ENCODE measurements at places on chromosomes 2 and 18.

DNA sequence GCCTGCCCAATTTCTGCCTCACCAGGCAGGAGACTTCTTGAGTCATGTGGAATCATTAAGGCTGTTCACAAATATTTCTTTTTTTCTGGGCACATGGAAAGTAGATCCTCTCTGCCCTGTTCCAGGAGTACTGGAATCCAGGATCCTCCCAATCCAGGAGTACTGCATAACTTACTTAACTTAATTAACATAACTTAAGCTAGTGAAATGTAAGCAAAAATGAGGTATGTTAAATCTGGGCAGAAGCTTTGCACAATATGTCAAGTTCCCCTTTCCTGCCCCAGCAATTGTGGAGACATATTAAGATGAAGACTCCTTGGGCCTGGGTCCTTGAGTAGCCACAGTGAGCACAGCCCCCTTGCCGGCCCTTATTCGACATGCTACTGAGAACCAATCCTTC lies 3.2 kb downstream of the CD207 start:
- H3K27ac ChIP-seq, result no peak overlapping the region
- peaks cover 45% of the 10 kb centered on the region for H3K27me3 ChIP-seq

DNA sequence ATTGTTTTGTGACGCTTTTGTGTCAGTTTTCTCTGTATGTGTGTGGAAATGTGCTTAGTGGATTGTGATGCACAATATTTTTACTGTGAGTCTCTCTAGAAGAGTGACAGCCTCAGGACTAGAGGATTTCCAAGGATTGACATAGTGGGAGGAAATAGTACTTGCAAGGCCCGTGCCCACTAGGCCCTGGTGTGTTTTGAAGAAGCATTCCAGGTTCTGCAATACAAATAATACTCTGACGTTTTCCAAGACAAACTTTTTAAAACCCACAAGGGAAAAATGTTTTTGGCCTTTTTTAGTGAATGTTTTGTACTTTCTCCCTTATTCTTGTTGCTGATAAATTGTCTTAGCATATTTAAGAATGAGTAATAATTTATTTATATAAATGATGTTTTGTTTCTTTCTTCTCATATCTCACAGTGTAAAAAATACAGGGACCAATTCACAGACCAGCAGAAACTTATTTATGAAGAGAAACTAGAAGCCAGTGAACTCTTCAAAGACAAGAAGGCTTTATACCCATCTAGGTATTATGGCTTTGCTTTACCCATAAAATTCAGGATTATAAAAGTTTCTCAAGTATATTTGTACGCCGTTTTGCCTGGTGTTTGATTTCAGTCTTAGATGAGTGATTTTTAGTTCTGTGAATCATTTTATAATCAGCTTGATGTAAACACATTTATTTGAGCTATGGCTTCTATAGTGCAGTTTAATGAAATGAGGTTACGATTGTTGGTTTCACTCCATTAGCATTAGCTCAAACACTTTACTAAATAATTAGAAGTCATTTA lies 165.6 kb downstream of the MYO1B start:
- no peak overlapping the region for H3K27ac ChIP-seq
- no peak for DNase-seq
- no peaks in the 10 kb centered on the region for H3K36me3 ChIP-seq
- no peaks in the 10 kb centered on the region for H3K4me1 ChIP-seq

GRCh38 chr18:63160172-63160995 lies 159.2 kb downstream of the BCL2 start:
- DNase-seq, result no peak
- H3K4me3 ChIP-seq, result no peak overlapping the region
- no peaks in the 10 kb centered on the region for H3K27me3 ChIP-seq
- H3K27ac ChIP-seq, result peak overlapping the region; percentile 13
- H3K36me3 ChIP-seq, result no peaks in the 10 kb centered on the region

- no peak for DNase-seq
- H3K27me3 ChIP-seq, result no peaks in the 10 kb centered on the region
- peak overlapping the region; percentile 42 for H3K27ac ChIP-seq
- H3K4me1 ChIP-seq, result peaks cover 3% of the 10 kb centered on the region
- H3K36me3 ChIP-seq, result no peaks in the 10 kb centered on the region
These were observed 165.1 kb downstream of the FMNL2 start for GRCh38 chr2:152499896-152500735.

DNA sequence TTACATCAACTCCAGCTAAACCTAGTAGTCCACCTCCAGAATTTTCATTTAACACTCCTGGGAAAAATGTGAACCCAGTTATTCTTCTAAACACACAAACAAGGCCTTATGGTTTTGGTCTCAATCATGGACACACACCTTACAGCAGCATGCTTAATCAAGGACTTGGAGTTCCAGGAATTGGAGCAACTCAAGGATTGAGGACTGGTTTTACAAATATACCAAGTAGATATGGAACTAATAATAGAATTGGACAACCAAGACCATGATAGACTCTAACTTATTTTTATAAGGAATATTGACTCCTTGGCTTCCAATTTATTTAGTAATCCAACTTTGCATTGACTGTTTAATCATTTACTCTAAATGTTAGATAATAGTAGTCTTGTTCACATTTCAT lies 44.2 kb downstream of the NLRC4 start:
- H3K27me3 ChIP-seq, result no peaks in the 10 kb centered on the region
- DNase-seq, result no peak
- no peaks in the 10 kb centered on the region for H3K4me1 ChIP-seq
- peaks cover 88% of the 10 kb centered on the region for H3K36me3 ChIP-seq

DNA sequence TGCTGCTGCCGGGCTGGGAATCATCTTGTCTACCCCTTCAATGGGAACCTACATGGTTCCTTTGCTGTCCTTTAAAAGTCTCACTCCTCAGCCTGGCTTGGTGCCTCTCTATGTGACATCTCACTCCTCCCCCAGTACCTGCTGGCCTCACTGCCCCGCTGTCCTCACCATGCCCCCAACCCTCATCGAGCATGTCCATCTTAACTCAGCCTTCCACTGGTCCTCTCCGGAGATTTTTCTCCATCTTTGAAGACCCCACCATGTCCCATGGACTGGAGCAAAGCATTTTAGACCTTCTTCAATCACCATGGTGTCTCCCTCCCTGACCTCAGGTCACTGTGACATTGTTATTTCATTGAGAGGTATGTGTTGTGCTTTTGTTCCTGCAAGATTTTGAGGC lies 58.1 kb upstream of the SIX3 start:
- no peak overlapping the region for H3K4me3 ChIP-seq
- H3K36me3 ChIP-seq, result no peaks in the 10 kb centered on the region
- no peaks in the 10 kb centered on the region for H3K27me3 ChIP-seq
- no peaks in the 10 kb centered on the region for H3K4me1 ChIP-seq
- no peak overlapping the region for H3K27ac ChIP-seq

DNA sequence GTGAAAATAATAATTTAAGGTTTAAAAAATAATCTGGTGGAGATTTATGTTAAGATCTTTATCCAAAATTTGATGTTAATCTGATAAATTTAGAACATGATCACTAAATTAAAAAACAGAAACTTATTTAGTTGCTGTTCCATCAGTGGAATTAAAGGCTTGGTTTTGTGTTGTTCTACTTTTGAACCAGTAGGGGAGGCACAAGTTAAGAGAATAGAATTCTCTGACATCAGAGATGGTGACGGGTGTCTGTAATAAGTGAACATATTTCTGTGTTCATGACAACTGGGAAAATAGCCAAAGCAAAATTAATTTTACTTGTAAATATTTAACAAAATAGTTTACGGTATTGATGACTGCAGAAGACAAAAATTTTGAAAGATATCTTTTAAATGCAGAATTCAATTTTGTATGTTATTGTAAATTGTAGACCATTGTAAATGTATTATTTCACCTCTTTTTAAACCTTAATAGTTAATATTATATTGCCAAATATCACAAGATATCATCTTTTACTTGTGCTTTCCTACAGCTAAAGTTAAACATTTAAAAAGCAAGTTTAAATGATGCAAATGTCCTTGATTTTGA lies 106.0 kb downstream of the UBR3 start:
- H3K27me3 ChIP-seq, result no peaks in the 10 kb centered on the region
- no peak overlapping the region for H3K27ac ChIP-seq

DNA sequence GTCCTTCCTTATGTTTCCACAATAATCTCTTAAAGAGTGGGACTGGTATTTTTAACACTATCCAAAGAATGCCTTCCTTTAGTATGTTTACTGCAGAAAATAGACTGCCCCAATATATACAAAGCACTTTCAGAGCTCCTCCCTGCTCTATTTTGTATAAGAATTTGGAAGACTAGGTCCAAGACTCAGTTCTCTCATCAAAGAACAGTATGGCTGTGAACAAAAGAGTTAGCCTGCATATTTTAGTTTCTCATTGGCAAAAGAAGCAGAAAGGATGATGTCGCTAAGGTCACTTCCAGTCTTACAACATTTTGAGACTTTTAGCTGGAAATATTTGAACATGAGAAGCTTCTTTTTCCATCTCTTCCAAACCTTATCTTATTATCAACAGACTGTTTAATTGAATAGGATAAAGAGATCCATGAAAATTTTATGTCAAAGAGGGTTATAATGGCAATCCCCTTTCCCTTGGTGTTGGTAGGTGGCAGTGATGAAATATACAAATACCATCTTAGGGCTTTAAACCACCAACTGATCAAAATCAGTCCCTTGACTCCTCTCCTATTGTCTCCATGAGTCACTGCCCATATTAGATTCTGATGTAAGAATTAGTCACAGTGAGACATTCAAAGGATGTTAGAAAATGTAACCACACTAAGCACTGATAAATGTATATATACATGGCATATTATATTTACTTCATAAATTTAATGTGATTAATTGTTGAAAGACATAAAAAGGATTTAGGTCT lies 266.9 kb upstream of the DSEL start:
- DNase-seq, result no peak
- no peak overlapping the region for H3K27ac ChIP-seq
- H3K4me3 ChIP-seq, result no peak overlapping the region
- no peaks in the 10 kb centered on the region for H3K36me3 ChIP-seq
- no peaks in the 10 kb centered on the region for H3K27me3 ChIP-seq
- H3K4me1 ChIP-seq, result no peaks in the 10 kb centered on the region

GRCh38 chr2:196743165-196743564 lies 56.3 kb downstream of the GTF3C3 start:
- no peak overlapping the region for H3K27ac ChIP-seq
- DNase-seq, result no peak

GRCh38 chr2:238793306-238793705 lies 54.6 kb upstream of the TWIST2 start:
- no peak overlapping the region for H3K4me3 ChIP-seq
- no peaks in the 10 kb centered on the region for H3K27me3 ChIP-seq

- no peak overlapping the region for H3K4me3 ChIP-seq
- peaks cover 22% of the 10 kb centered on the region for H3K4me1 ChIP-seq
- no peak overlapping the region for H3K27ac ChIP-seq
- H3K27me3 ChIP-seq, result no peaks in the 10 kb centered on the region
- no peaks in the 10 kb centered on the region for H3K36me3 ChIP-seq
- no peak for DNase-seq
These were observed 1.2 kb upstream of the WDR7 start for GRCh38 chr18:56649996-56650395.

Data from esophagus squamous epithelium (tissue), 5 donors.